ENCODE measurements at places on chromosomes 1 and 21.

DNA sequence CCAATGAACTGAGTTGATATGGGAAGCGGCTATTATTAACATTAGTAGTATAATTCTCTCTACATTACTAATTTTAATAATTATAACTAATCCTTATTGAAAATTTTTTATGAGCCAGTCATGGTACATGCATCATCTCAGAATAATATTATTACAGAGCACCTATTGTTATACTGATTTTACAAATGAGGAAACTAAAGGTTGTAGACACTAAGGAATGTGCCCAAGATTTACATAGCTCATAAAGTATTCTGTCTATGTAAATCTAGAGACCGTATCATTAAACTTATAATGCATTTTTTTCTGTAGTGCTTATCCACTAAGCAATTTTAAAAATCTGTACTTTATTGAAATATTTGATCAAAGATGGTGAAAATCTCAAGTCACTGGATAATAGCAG, 825.9 kb downstream of the PLA2G4A start:
- DNase-seq: no peak

DNA sequence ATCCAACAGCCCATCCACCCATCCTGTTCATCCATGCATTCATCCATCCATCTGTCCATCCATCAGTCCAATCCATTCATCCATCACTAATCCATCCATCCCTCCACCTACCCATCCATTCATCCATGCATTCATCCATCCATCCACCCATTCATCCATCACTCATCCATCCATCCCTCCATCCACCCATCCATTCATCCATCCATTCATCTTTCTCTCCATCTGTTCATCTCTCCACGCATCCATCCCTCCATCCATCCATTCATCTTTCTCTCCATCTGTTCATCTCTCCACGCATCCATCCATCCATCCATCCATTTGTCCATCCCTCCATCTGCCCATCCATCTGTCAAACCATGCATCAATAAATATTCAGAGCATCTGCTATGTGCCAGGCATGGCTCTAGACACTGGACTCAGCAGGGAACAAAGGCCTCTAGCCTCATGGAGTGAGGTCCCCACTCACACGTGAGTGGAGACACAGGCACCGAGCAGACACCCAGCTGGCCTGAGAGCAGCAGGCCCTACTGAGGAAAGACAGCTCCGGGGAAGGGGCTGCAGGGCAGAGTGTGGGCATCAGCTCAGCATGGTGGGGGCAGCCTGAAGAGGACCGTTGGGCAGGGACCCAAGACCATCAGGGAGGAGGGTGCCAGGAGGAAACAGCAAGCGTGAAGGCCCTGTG, 9.6 kb downstream of the KRTAP10-1 start:
- DNase-seq: no peak

DNA sequence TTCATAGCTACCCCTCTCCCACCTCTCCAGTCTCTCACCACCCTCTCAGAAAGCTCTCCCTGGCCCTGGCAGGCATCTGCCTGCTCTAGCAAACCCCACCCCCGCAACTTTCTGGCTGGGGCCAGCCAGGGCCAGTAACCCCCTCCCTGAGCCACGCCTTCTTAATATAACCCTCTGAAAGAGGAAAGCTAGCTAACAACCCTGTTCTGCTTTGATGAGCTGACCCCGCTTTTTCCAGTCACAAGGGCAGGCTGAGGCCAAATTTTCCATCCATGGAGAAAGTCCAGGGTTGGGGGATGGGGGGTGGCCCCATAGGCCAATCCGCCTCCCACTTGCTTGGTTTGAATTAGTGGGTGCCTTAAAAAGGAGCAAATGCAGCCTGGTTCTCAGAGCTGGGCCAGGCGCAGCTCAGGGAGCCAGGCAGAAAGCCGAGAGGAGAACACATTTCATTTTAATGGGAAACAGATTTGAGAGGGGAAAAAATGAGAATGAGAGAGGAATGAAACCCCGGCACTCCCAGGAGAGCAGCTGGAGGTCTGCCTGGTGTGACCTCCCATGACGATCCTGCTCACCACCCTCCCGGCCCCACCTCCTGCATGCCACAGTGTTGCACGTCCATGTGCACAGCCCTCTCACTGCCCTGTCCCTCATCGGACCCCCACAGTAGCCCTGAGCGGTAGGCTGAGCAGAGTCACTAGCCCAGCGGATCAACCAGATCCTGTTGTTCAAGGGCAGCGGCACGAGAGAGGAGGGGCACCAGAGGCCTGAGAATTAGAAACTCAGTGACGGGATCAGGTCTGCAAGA, 62.3 kb downstream of the OPTC start:
- DNase-seq: no peak

GRCh38 chr1:162617513-162617912, 14.8 kb upstream of the DDR2 start:
- DNase-seq: no peak

- peak; percentile 6 for DNase-seq
Observed at GRCh38 chr1:180533266-180533987, 25.3 kb upstream of the OVAAL start.

DNA sequence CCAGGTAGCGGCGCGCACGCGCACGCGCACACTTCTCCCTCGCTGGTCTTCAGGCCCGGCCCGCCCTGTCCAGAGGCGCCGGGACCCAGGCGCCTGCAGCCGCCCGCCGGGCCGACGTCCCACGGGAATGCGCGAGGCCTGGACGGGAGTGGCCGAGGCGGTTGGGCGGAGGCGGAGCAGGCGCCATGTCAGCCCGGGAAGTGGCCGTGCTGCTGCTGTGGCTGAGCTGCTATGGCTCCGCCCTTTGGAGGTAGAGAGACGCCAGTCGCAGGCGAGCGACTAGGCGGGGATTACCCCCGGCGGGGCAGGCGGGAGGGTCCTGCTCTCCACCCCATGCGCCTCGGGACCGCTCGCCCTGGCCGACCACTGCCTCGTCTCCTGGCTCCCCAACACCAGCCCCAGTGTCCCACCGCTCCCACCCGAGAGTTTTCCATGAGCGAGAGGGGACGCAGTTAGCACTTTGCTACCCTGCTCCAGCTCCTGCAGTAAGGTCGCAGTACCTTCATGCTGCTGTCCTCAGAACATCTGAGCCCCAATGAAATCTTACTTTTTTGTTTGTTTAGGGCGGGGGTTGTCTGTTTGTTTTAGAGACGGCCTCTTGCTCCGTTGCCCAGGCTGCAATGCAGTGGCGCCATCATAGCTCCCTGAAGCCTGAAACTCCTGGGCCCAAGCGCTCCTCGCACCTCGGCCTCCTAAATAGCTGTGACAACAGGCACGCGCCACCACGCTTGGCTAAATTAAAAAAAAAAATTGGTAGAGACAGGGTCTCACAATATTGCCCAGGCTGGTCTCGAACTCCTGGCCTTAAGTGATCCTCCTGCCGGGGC, at the start of gene CATSPERE:
Gene CATSPERE (plus strand): TSS at position 29 of the 827 bp plus-strand sequence. CDS start 157 bp downstream, at position 186.
- DNase-seq: peak; percentile 55

DNA sequence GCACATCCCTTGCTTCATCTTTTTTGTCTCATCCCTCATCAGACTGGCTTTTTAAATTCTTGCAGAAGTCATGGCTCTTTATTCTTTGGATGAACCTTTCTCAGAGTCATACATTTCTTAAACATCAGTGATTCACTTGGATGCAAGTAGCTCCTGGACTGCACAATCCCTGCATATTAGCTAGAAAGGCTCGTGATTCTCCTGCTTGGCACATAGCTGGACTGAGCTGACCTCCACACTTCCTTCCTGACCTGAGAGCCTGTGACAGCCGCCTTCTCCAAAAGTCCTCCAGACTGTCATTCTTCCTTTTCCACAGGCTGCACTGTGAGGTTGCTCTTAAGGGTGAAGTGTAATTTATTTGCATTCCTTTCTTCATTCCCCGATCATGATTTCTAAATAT, 109.4 kb downstream of the RGL1 start:
- no peak for DNase-seq

DNA sequence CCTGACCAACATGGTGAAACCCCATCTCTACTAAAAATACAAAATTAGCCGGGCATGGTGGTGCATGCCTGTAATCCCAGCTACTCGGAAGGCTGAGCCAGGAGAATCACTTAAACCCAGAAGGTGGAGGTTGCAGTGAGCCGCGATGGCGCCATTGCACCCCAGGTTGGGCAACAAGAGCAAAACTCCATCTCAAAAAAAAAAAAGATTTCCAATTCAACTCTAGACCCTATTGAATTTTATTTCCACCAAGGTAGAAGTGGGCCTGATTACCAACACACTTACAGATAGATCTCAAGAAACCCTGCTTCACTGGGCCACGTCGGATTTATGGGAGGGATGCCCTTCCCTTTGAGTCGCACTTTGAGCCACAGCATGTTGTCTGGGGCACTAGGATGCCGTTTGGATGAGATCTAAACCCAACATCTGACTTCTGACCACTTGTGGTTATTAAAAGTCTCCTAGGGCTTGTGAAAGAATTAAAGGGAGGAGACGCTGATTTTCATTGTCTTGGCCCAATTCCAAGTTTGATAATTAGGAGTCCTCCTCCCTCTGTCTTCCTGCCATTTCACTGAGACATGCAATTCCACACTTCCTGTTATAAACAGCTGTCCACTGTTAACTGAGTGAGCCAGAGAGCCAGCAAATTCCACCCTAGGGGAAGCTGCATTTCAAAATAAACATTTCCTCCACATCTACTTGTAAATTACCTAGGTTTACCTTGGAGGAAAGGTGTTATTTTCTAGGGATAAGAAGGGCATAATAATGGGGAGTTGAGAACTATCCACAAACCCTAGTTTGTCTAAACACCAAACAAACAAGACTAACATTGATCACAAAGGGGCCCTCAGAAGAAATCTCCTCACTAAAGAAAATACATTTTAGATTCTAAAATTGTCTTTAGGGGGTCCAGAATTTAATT, 5.2 kb upstream of the RERE start:
- no peak for DNase-seq

DNA sequence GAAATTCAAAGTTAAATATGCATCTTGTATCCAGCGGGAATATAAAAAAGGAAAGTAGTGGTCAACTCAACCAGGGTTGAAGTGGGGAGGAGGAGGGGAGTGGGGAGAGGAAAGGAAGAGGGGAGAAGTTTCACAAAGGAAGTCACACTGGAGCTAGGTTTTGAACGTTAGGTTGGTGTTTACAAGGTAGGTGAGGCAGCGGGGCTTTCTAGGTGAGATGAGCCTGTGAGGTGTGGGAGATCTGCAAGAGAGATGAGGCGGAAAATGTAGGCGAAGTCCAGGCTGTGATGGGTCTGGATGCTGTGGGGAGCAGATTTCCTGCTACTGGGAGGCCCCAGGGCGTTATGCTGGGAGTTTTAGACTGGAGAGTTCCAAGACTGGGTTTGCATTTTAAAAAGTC, 36.1 kb upstream of the IL20 start:
- no peak for DNase-seq

DNA sequence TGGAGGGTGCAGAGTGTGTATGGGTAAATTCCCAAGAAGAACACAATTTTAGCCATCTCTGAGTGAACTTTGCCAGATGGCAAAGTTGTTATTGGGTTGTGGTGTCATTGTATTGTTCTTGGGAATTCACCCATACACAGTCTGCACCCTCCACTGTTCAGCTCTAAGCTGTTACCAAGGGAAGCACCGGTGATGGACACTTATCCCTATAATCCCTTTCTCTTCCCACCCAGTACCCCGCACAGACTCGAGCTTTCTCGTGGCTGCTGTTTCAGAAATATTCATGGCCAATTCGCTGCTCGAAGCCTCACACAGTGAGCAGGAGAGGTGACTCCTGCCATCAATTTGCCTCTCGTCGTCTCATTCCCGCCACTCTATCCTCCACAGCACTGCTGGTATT, 95.7 kb upstream of the PALMD start:
- no peak for DNase-seq

DNA sequence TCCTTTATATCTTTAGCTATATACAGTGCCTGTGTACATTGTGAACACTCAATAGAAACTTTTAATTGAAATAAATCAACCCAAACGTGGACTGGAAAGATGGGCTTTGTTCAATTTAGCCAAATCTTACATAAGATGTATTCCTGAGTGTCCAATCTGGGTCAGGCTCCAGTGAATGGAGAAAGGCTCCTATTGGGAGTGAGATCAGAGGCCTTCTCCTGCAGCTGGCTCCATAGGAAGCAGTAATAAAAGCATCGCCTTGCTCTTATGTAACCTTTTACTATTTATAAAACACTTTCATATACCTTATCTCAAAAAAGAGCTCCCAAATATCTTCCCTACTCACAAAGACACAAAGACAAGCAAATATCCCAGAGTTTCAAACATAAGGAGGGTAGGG, 24.9 kb upstream of the RGS16 start:
- no peak for DNase-seq

DNA sequence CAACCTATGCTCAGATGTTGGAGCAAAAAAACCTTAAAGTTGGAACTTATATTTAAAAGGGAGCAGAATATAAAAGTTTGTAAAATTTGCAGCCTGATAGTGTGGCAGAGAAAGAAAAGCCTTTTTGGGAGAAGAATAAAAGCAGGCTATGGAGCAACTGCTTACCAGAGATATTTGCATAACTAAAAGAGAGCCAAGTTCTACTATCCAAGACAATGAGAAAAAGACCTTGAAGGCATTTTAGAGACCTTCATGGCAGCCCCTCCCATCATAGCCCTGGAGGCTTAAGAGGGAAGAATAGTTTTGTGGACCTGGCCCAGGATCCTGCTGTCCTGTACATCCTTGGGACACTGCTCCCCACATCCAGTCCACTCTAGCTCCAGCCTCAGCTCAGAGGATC, 312.5 kb upstream of the ZRANB2 start:
- no peak for DNase-seq

- no peak for DNase-seq
Observed at GRCh38 chr1:182374101-182374834, 17.3 kb downstream of the GLUL start.

DNA sequence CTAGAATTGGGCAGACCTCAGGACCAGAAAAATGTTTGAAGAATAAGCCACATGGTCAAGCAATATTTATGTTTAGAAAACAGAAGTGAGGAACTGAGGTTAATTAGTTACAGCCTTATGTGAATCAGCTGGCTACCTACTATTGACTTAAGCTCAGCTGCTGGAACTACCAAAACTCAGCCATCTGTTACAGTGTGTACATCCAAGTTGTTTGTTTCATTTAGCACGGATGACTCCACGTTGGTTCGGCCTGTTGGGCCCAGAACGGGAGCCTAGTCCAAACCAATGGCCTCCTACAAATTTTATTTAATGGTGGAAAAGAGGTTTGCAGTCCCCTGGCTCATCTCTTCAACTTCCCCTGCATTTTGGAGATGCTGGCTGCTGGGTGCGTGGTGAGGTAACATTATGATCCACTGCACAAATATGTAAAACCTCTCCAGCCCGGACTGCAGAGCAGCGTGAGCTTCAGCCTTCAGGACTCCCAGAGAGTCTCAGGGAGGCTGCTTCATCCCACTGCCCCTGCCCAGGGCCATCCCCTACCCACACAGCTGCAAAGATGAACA, 143.4 kb downstream of the ZZZ3 start:
- no peak for DNase-seq

- no peak for DNase-seq
Observed at GRCh38 chr1:207020709-207021107, 11.8 kb downstream of the C1orf116 start.

GRCh38 chr1:20242890-20243479, 47.7 kb upstream of the VWA5B1 start:
- no peak for DNase-seq
